ENCODE measurements at places on chromosomes 5 and 9.

DNA sequence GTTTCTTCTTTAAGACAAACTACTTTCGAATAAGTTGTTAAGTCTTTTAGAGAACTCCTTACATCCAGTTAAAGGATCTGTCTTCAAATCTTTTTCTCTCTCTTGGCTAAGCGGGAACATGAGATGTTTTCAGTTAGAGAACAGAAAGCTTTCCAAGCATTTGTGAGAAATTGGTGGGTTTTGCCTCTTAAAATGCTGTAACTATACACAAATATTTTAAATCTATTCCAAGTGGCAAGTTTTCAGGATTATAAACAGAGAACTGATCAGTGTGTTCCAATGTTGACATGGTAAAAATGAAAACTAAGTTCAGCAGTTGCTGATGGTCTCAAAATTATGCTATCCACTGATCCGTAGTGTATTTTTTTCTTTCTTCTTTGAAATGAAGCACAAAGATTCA, 100.4 kb downstream of the EBF1 start:
- DNase-seq: no peak

GRCh38 chr9:133200631-133201030, 8.4 kb downstream of the OBP2B start:
- no peak for DNase-seq

GRCh38 chr9:70595211-70595610, 180.8 kb upstream of the KLF9 start:
- no peak for DNase-seq

- DNase-seq: peak; percentile 76
These were observed 16.0 kb upstream of the JADE2 start for GRCh38 chr5:134509308-134510040.

DNA sequence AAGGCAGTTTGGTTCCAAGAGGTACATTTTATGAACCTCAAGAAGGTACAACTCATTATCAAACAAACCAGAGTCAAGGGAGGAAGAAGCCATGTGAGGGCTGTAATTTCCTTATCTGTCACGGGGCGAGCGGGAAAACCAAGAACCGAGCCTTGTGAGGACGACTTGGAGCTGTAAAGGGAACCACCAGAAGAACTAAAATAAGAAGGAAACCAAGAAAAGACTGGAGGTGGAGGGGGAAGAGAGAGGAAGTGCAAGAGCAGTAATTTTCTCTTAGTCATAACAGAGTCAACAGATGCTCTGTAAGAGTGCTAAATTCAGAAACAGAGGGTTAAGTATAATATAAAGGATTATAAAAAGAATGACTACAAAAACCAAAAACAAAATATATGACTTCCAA, 127.1 kb downstream of the DIRAS2 start:
- DNase-seq: no peak

All from mammary epithelial cell (primary cell).